Endodermal cell (in vitro differentiated cells): ENCODE measurements at places on chromosomes 4 and X.
A peak's percentile ranks its signal among the peaks of the same experiment; 100 is the strongest.

GRCh38 chr4:18981234-18981615 lies 959.7 kb upstream of the LCORL start:
- DNase-seq = no peak
- H3K27ac ChIP-seq = no peak overlapping the region
- no peaks in the 10 kb centered on the region for H3K4me1 ChIP-seq

GRCh38 chrX:28756175-28756574 lies 168.9 kb downstream of the IL1RAPL1 start:
- DNase-seq = no peak
- no peaks in the 10 kb centered on the region for H3K4me1 ChIP-seq
- no peak overlapping the region for H3K4me3 ChIP-seq
- H3K27ac ChIP-seq = no peak overlapping the region

GRCh38 chrX:130738638-130739195 lies 164.3 kb downstream of the ENOX2 start:
- H3K36me3 ChIP-seq = no peaks in the 10 kb centered on the region
- H3K27me3 ChIP-seq = no peaks in the 10 kb centered on the region
- H3K4me1 ChIP-seq = no peaks in the 10 kb centered on the region
- DNase-seq = peak; percentile 69
- no peak overlapping the region for H3K4me3 ChIP-seq

DNA sequence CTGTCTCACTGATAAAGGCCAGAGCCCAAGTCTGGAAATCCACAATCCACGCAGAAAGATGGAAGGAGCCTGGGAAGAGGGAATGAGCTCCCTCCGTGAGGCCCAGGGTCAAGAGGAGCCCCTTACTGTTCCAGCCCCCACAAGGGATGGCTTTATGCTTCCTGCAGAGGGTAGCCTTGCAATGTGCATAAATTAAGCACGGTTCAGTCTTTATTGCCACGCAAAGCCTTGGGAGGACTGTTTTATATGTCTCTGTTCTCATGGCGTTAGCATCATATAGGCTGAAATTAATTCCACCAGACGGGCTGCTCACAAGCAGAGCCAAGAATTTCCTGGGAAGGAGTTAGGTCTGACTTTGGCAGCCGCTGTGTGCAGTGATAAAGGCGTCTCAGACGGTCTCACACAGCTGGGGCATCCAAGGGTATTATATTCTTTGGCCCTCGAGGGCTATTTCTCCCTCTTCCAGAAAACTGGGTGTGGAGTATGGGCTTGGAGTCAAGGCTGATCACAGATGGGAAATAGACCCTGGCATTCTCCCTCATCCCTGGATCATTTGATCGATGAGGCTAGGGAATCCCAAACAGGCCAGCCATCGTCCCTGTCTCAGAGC lies 38.5 kb downstream of the CYTL1 start:
- no peak overlapping the region for H3K27ac ChIP-seq
- no peaks in the 10 kb centered on the region for H3K36me3 ChIP-seq
- no peaks in the 10 kb centered on the region for H3K27me3 ChIP-seq
- no peak overlapping the region for H3K4me3 ChIP-seq
- DNase-seq = no peak

GRCh38 chr4:83231620-83232076 lies 53.0 kb downstream of the COQ2 start:
- H3K4me3 ChIP-seq = no peak overlapping the region
- no peaks in the 10 kb centered on the region for H3K27me3 ChIP-seq
- H3K36me3 ChIP-seq = no peaks in the 10 kb centered on the region

GRCh38 chrX:672931-673330 lies 42.3 kb downstream of the SHOX start:
- no peak overlapping the region for H3K4me3 ChIP-seq
- H3K27ac ChIP-seq = no peak overlapping the region
- no peak for DNase-seq
- no peaks in the 10 kb centered on the region for H3K4me1 ChIP-seq
- no peaks in the 10 kb centered on the region for H3K27me3 ChIP-seq

DNA sequence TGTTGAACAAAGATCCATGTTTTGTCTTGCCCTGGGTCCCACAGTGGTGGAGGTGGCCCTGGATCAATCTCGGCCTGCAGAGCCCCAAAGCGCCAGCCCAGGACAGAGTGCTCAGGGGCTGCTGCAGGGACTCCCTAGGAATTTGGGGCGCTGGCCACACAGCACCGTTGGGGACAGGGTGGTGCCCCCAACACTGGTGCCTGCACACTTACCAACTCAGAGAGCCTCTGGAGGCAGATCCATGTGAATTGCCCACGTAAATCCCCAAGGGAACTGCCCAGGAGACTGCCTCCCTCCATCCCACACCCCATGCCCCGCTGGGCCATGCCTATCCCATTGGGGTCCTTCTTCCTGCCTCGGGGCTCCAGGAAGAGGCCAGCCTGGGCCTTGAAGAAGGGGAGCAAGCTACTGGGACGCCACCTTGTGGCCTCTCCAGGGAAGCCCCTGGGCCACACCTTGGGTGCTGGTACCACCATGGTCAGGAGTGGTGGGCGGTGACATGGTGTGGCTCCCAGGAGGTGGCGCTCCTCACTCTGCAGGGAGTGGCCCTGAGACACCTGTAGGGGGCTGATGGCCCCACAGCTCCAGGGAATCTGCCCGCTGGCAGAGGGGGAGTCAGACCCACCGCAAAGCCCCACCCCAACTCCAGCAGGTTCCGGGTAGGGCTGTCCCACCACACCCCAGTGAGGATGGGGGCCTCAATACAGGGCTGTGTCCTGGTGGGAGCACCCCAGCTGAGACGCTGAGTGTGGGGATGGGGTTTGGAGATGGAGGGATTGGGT lies 22.8 kb downstream of the CFAP99 start:
- no peak overlapping the region for H3K4me3 ChIP-seq
- peak; percentile 96 for DNase-seq
- H3K36me3 ChIP-seq = no peaks in the 10 kb centered on the region
- H3K27me3 ChIP-seq = no peaks in the 10 kb centered on the region
- H3K27ac ChIP-seq = no peak overlapping the region
- H3K4me1 ChIP-seq = no peaks in the 10 kb centered on the region

GRCh38 chrX:153989973-153990655 lies 17.6 kb downstream of the TMEM187 start:
- H3K4me3 ChIP-seq = no peak overlapping the region
- H3K36me3 ChIP-seq = no peaks in the 10 kb centered on the region
- H3K27ac ChIP-seq = no peak overlapping the region
- no peaks in the 10 kb centered on the region for H3K27me3 ChIP-seq

GRCh38 chr4:189121336-189121735 lies 819.3 kb upstream of the FRG1 start:
- no peaks in the 10 kb centered on the region for H3K4me1 ChIP-seq
- no peak for DNase-seq

- no peaks in the 10 kb centered on the region for H3K4me1 ChIP-seq
- no peak overlapping the region for H3K27ac ChIP-seq
- no peak for DNase-seq
- H3K27me3 ChIP-seq = no peaks in the 10 kb centered on the region
- peaks cover 26% of the 10 kb centered on the region for H3K36me3 ChIP-seq
Measured at GRCh38 chrX:108088511-108088910, 2.8 kb downstream of the PSMD10 start.

DNA sequence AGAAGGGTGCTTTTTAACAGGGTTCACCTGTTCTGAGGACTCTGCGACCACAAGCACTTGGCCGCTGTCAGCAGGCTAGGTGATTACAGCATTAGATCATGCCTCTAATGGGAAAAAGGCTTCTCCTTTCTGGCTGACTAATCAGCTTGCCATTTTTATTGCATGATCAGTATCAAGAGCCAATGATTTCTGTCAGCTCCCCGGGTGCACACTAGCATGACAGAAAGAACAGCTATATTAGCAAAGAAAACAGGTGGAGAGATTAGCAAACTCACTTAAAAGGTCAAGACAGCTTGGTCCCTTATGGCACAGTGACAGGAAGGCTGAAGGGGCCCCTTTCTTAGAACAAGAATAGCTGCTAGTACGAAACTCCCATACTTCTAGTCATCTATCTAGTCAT lies 170.0 kb downstream of the SMIM20 start:
- H3K27ac ChIP-seq = no peak overlapping the region
- H3K36me3 ChIP-seq = no peaks in the 10 kb centered on the region
- DNase-seq = no peak
- H3K27me3 ChIP-seq = no peaks in the 10 kb centered on the region
- no peaks in the 10 kb centered on the region for H3K4me1 ChIP-seq
- H3K4me3 ChIP-seq = no peak overlapping the region

- H3K4me3 ChIP-seq = no peak overlapping the region
- H3K4me1 ChIP-seq = peaks cover 12% of the 10 kb centered on the region
- H3K36me3 ChIP-seq = no peaks in the 10 kb centered on the region
- no peak overlapping the region for H3K27ac ChIP-seq
- peak; percentile 81 for DNase-seq
- H3K27me3 ChIP-seq = peaks cover 64% of the 10 kb centered on the region
Measured at GRCh38 chr4:147924604-147925412, 192.9 kb downstream of the ARHGAP10 start.

DNA sequence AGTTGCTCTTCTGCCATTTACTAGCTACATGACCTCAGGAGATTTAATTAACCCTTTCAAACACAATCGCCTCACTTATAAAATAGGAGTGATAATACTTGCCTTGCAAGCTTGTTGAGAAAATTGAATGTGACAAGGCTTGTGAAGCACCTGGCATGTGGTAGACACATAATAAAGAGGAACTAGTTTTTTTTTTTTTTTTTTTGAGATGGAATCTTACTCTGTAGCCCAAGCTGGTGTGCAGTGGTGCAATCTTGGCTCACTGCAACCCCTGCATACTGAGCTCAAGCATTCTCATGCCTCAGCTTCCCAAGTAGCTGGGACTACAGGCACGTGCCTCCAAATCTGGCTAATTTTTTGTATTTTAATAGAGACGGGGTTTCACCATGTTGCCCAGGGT lies 73.7 kb upstream of the STIM2 start:
- H3K36me3 ChIP-seq = no peaks in the 10 kb centered on the region
- no peaks in the 10 kb centered on the region for H3K27me3 ChIP-seq
- no peak overlapping the region for H3K4me3 ChIP-seq
- no peak for DNase-seq

- DNase-seq = peak; percentile 74
- peak overlapping the region; percentile 86 for H3K4me3 ChIP-seq
- peaks cover 5% of the 10 kb centered on the region for H3K27me3 ChIP-seq
- no peak overlapping the region for H3K27ac ChIP-seq
- H3K36me3 ChIP-seq = no peaks in the 10 kb centered on the region
Measured at GRCh38 chrX:102712981-102713625, 855 bp downstream of the GPRASP2 start.

- no peaks in the 10 kb centered on the region for H3K4me1 ChIP-seq
- no peak overlapping the region for H3K27ac ChIP-seq
- no peak overlapping the region for H3K4me3 ChIP-seq
- DNase-seq = no peak
Measured at GRCh38 chr4:74474345-74475090, 29.6 kb downstream of the AREG start.

DNA sequence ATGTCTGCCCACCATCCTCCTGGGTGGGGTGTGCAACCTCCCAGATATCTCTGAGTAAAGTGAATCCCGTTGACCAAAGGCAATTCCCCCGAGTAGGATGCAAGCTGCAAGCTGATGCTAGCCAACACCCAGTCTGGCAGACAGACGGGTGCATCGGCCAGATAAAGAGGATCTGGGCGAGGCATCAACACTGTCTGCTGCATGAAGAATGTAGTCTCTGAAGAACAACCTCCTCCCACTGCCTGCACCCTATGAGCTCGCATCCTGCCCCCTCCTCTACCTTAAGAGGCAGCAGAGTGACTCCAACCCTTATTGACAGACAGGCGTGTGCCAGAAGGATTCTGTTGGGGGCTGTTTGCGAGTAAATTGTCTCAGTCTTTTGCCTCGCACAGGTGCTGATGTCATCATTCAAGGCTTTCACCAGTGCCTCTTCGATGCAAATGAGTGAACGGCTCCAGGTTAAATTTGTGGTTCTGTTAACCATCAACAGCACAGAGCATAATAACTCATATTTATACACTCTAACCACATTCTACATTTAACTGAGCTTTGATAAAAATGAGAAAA lies 546.9 kb downstream of the BCOR start:
- H3K36me3 ChIP-seq = no peaks in the 10 kb centered on the region
- H3K27ac ChIP-seq = no peak overlapping the region
- no peaks in the 10 kb centered on the region for H3K4me1 ChIP-seq

DNA sequence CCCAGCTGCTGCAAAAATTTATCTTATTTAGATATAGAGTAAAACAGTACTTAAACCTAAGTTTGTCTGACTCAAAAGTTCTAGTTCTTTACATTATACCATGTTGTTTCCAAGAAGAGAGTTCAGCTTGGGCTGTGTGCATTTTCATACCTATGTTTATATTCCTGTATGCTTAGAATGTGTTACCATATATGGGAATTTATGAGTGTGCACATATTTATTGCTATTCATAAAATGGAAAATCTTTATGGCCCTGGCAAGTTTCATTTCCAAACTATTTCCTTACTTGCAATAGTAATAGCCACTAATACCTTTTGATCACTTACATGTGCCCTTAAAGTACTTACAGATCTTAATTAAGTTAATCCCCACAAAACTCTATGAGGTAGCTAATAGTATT lies 2.6 kb downstream of the HEPH start:
- H3K27me3 ChIP-seq = no peaks in the 10 kb centered on the region
- peaks cover 18% of the 10 kb centered on the region for H3K36me3 ChIP-seq
- H3K4me3 ChIP-seq = peak overlapping the region; percentile 29
- H3K4me1 ChIP-seq = no peaks in the 10 kb centered on the region
- DNase-seq = no peak
- no peak overlapping the region for H3K27ac ChIP-seq

GRCh38 chr4:80507077-80507476 lies 171.5 kb downstream of the CFAP299 start:
- H3K36me3 ChIP-seq = no peaks in the 10 kb centered on the region
- no peaks in the 10 kb centered on the region for H3K27me3 ChIP-seq
- no peak overlapping the region for H3K4me3 ChIP-seq
- no peak for DNase-seq
- H3K4me1 ChIP-seq = no peaks in the 10 kb centered on the region

DNA sequence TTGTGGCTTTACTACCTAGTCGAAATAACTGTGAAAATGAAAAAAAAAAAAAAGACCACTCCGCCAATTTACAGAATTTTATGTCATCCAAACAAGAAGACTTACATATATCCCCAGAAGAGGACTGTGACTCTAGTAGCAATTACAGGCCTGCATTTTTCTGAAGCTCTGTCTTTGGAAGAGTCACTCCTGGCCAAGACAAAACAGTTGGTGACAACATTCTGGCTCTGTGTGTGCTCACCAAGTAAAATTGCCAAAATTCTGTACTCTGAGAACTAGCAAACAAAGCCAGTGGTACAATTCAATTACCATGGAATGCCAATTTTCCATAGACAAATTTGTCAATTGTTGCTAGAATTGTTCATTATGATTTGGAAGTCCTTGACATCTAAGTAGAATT lies 311.1 kb downstream of the PDGFC start:
- no peak for DNase-seq
- H3K36me3 ChIP-seq = no peaks in the 10 kb centered on the region
- H3K27ac ChIP-seq = no peak overlapping the region
- no peaks in the 10 kb centered on the region for H3K4me1 ChIP-seq
- H3K4me3 ChIP-seq = no peak overlapping the region
